ENCODE measurements at places on chromosomes 13 and 19. TPM values are rescaled to one million over a fixed set of nuclear protein-coding genes. Genes with fewer than 3 reads are reported as not detected.

Gene CABP5
- not detected for total RNA-seq

Gene ZSCAN4
- not detected for total RNA-seq

Gene SPRED3
- not detected for total RNA-seq

GRCh38 chr13:52022356-52022755 lies 2.1 kb upstream of the UTP14C start:
- no peak for DNase-seq

DNA sequence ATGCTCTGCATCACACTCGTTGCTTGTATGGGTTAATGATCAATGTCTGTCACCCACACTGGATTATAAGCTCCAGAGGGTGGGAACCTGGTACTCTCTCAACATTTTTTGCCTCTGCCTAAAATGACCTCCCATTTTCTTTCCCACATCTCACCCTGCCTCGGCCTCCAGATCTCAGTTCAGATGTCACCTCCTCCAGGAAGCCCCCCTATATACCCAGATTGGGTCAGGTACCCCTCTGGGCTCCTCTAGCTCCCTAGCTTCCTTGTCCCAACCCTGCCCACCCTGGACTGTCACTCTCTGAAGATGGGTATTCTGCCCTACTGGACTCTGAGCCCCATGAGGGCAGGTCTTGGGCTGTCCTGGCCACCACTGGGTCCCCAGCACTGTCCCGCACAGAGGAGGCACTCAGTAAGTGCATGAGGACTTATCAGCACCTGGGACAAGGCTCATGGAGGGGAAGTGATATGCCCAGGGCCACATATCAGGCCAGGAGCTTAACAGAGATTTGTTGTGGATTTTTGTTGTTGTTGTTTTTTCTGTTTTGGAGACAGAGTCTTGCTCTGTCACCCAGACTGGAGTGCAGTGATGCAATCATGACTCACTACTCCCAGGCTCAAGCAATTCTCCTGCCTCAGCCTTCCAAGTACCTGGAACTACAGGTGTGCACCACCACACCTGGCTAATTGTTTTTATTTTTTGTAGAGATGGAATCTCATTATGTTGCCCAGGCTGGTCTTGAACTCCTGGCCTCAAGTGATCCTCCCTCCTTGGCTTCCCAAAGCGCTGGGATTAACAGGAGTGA lies 23.8 kb downstream of the PRKD2 start:
- no peak for DNase-seq

DNA sequence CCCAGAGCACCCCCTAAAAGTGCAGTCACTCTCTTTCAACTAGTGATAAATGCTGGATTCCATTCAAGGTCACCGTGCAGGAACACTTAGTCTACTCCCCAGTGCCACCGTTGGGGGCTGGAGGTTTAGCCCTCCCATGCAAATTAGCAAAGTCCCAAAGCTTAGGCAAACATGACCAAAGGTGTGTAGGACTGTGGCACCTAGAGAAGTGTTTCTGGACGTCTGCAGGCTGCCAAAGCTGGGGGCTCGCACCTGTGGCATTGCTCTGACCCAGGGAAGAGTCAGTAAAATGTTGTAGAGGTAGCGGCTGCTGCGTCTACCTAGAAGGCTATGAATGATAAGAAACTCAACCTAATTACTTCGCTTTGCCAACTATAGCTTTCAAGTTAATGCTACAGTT lies 13.9 kb downstream of the COL4A1 start:
- peak; percentile 46 for DNase-seq

DNA sequence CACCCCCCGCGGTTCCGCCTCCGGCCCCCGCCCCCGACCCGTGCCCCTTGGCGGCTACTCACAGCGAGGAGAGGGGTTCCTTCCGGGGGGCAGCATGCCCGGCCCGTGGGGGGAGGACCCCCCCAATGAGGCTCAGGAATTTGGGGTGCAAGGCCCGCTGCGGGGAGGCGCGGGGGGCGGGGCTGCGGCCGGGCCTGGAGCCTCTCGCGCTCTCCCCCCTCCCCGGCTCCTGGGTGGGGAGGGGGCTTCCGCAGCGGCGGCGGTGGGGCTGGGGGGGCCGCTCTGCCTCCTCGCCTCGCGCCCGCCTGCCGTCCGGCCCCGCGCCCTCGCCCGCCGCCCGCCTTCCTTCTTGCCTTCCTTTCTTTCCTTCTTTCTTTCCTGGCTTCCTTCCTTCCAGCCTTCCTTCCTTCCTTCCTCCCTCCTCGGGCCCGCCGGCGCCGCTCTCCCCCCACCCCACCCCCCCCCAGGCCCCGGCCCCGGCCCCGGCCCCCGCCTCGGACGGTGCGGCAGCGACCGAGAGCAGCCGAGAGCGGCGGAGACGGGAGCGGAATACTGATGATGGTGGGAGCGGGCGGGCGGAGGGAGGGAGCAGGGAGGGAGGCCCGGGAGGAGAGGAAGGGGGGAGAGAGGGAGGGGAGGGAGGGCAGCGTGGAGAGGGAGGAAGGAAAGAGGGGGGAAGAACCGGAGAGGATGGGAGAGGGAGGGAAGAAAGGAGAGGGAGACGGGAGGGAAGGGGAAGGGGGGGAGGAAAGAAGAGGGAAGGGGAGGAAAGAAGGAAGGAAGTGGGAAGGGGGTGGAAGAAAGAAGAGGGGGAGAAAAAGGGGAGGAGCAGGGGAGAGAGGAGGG lies at the start of gene LRRC4B:
Gene LRRC4B (minus strand): TSS at position 554 of the 846 bp plus-strand sequence. CDS start 19,597 bp downstream, outside the sequence.
- DNase-seq, result no peak

DNA sequence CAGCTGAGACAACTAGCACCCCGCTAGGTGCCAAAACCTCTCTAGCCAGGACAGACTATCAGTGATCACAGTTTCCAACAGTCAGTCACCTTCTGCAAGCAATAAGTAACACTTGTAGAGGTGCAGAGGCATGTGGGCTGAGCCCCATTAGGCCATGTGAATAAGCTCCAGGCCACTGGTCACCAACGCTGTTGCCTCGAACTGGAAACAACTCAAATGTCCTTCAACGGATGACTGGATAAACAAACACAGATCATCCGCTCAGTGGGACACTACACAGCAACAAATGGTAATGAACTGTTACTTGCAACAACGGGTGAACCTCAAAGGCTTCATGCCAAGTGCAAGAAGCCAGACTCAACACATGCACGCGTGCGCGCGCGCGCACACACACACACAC lies 27.5 kb upstream of the TMEM160 start:
- no peak for DNase-seq

GRCh38 chr13:33134213-33134612 lies 118.0 kb downstream of the KL start:
- DNase-seq, result no peak

DNA sequence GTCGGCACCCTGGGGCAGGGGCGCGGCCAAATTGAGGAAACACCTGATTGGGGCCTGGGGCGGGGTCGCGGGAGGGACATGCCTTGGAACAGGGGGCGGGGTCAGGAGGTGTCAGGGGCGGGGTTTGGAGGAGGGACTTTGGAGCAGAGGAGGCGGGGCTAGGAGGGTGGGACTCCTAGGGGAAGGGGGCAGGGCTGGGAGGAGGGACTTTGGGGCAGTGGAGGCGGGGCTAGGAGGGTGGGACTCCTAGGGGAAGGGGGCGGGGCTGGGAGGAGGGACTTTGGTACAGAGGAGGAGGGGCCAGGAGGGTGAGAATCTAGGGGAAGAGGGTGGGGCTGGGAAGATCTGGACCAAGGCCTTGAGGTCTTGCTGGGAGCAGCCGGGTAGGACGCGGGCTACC lies 21.9 kb downstream of the GRIN2D start:
- peak; percentile 84 for DNase-seq

DNA sequence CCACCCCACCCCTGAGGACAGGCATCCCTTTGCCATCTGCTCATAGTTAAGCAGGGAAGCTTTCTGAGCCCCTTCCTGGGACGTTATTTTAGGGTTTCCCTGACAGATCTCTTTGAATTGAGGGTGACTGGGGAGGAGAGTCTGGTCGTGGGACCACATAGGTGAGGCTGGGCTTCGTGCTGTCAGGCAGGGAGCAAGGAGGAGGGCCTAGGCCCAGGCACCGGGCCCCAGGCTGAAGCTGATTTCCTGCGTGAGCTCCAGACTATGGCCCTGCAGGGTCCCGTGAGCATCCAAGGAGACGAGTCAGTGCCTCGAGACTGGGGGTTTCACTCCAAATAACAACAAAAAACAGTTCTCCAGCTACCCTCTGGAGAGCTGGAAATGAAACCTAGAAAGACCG lies 60.4 kb downstream of the MYO9B start:
- no peak for DNase-seq
